CD8-positive, alpha-beta memory T cell (primary cell): ENCODE measurements at places on chromosomes 11 and 22.

- no peak for DNase-seq
Observed at GRCh38 chr11:70169127-70169526, 34.0 kb upstream of the FADD start.

- no peak for DNase-seq
Observed at GRCh38 chr22:23750367-23750713, 572 bp downstream of the ZNF70 start.

DNA sequence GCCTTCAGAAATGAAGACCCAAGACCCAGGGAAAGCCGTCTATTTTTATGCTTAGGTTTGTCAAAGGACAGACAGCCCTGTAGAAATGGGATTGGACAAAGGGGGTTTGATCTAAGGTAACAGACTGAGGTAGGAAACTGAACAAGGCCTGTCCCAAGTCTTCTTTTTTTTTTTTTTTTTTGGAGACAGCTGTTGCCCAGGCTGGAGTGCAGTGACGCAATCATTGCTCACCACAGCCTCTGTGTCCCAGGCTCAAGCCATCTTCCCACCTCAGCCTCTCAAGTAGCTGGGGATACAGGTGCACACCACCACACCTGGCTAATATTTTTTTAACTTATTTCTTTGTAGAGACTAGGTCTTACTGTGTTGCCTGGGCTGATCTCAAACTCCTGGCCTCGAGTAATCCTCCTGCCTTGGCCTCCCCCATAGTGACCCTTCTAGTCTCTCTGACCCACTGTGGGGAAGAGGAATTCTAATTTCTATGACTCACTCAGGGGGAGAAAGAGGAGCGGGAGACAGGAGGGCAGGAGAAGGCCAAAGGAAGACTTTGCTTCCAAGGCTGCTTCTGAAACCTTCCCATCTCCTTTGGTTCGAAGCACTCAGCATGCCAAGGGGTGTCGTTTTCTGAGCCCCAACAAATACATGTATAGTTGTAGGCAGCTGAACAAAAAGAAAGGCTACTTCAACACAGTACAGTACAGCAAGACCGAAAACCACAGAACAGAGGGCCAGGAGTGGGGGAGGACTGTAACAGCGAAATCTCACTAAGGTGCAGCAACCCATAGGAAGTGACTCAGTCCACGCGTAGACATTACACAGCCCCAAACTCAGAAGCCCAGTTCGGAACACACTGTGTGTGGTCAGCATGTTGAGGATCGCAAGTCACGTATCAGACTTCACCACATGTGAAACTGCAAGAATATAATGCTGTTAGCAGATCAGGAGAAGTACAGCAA is 872 bp downstream of the TMA7B start:
- DNase-seq = peak; percentile 45

- no peak for DNase-seq
Observed at GRCh38 chr11:109958821-109959166, 134.4 kb upstream of the ZC3H12C start.

DNA sequence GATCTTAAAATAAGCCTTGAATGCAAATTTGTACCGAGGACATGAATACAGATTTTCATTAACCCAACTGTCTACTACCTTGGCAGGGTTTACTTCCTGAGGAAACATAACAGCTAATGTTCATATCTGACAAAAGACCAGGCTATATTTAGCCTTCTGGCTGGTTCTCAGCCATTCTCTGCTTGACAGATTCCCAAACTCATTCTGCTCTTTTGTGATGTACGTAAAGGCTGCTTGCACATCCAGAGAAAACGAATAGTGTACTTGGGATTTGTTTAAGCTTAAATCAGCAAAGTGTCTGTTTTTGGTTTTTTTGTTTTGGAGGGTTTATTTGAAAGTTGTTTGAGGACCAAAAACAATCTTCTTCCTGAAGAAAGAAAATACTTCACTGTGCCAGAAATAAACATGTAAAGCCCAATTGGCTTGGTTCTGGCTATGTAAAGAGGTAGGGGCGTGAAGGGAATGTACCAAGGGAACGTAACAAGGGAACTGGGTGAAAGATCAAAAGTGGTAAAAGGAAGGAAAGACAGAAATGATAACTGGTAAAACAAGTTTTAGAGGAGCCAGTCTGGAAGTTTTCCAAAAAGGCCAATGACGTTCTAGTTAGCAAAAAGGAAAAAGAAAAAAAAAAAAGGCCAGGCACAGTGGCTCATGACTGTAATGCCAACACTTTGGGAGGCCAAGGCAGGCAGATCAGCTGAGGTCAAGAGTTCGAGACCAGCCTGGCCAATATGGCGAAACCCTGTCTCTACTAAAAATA is 21.4 kb upstream of the CRTAM start:
- DNase-seq = no peak
